Upper lobe of left lung (tissue), 6 donors: ENCODE measurements at places on chromosomes 11 and 22. TPM values are rescaled to one million over a fixed set of nuclear protein-coding genes. Genes with fewer than 3 reads are reported as not detected.

WNT7B gene
- total RNA-seq = 13.4 TPM

F2 gene
- not detected for total RNA-seq

LRRC32 gene
- total RNA-seq = 41.3 TPM

OR52I2 gene
- not detected for total RNA-seq

RBX1 gene
- 14.6 TPM for total RNA-seq

PRODH gene
- total RNA-seq = 37.1 TPM

OR8B4 gene
- not detected for total RNA-seq

DNA sequence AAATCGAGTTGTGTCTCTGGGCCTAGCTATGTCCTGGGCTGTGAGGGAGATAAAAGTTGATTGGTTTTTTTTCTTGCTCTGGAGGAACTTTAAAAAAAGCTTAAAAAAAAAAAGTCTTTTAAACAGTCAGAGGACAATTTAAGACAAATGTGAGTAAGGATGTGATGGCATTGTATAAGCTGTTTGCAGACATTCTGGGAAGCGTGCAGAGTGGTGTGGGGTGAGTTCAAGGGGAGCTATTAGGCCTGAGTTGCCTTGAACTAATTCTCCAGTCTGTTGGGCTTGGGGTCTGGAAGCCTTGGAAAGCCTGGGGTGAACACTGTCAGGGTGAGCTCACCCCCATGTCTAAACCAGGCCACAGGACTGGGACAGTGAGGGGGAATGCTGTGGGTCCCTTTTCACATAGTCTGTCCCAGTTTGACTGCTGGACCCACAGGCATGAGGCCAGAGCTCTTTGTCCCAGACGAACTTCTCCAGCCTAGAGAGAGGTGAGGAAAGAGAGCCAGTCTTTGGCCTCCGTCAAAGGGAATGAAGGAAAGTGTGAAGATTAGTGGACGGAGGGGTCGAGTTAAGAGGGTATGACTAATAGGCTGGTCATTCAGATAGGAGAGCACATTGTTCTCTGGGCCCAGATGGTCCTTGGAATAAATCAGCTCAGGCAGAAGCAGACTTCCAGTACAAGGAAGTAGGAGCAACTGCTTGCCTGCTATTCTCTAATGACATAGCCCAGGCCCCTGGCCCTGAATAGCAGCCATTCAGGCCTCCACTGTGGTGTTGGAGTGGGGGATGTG lies 76.4 kb upstream of the NNMT start:
- peaks cover 41% of the 10 kb centered on the region for H3K36me3 ChIP-seq
- H3K27me3 ChIP-seq = no peaks in the 10 kb centered on the region
- H3K27ac ChIP-seq = peak overlapping the region; percentile 65
- no peak overlapping the region for H3K4me3 ChIP-seq
- no peak for DNase-seq

- H3K27ac ChIP-seq = no peak overlapping the region
- H3K4me3 ChIP-seq = no peak overlapping the region
- no peaks in the 10 kb centered on the region for H3K36me3 ChIP-seq
- no peaks in the 10 kb centered on the region for H3K4me1 ChIP-seq
- no peaks in the 10 kb centered on the region for H3K27me3 ChIP-seq
These were observed 403.2 kb upstream of the DDI1 start for GRCh38 chr11:103633068-103633788.

DNA sequence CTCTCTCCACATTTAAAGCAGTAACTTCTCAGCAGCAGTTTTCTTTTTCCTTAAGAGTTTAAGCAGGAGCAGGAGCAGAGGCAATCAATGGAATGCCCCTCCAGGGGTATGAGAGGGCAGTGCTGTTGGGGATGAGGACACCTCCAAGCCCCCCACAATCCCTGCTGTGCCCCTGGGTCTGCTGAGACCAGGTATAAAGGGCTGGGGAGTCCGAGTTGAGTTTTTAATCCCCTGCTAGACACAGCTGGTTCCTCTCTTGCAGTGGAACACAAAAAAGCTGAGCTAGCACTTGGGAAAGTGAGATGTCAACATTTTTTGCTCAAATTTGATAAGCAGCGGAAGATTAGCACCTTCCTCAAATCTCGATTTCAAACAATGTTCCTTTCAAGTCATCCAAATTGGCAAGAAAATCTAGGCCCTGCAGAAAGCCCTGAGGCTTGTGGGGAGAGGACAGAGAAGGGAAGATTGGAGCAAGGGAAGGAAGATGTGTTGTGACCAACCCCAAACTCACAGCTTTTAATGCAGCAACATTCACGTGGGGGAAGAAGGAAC lies 581.9 kb downstream of the SOX6 start:
- no peaks in the 10 kb centered on the region for H3K36me3 ChIP-seq
- no peak for DNase-seq
- no peaks in the 10 kb centered on the region for H3K4me1 ChIP-seq
- H3K27me3 ChIP-seq = no peaks in the 10 kb centered on the region
- H3K4me3 ChIP-seq = no peak overlapping the region

- no peaks in the 10 kb centered on the region for H3K27me3 ChIP-seq
- H3K4me1 ChIP-seq = peaks cover 46% of the 10 kb centered on the region
- H3K36me3 ChIP-seq = no peaks in the 10 kb centered on the region
- peak overlapping the region; percentile 93 for H3K27ac ChIP-seq
These were observed 28.4 kb downstream of the SUSD2 start for GRCh38 chr22:24209687-24210086.

- no peak overlapping the region for H3K4me3 ChIP-seq
- DNase-seq = no peak
- H3K27ac ChIP-seq = no peak overlapping the region
- peaks cover 9% of the 10 kb centered on the region for H3K4me1 ChIP-seq
- no peaks in the 10 kb centered on the region for H3K27me3 ChIP-seq
These were observed 7.0 kb downstream of the SERHL2 start for GRCh38 chr22:42560781-42561180.

DNA sequence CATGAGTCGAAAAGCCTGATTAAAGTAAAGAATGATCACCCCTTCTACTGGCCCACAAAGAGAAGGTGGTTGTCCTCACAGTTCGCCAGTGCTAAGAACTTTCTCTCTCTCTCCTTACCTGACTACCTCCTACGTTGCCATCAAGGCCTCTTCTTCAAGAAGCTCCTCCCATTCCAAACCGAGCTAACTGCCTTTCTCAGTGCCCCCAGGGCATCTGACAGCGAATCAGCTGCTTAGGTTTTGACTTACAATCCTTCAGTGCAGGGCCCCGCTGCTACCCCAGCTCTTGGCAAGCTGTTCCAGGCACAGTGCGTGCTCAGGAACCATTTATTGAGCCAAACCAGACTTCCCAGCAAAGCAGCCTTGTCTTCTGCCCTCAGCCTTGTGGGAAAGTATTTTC lies 5.8 kb downstream of the VSTM5 start:
- no peaks in the 10 kb centered on the region for H3K36me3 ChIP-seq
- no peak overlapping the region for H3K27ac ChIP-seq
- no peaks in the 10 kb centered on the region for H3K27me3 ChIP-seq
- DNase-seq = no peak
- no peaks in the 10 kb centered on the region for H3K4me1 ChIP-seq
- H3K4me3 ChIP-seq = no peak overlapping the region

DNA sequence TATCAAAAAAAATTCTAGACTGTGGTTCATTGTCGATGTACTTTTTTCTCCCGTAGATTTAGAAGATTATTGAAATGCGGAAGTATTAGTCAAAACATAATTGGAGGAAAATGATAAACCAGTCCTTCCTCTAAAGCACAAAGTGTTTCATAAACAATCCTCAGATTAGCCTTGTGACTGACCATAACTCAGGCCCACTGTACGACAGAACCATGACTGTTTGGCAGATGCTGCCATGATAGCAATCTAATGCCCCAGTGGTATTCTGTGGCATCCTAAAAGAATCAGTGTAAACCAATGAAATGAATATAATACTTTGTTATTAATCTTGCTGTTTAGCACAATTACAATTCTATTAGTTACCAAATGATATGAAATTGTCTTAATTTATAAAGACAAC lies 127.0 kb upstream of the CTSC start:
- no peak overlapping the region for H3K4me3 ChIP-seq
- H3K36me3 ChIP-seq = no peaks in the 10 kb centered on the region
- no peak overlapping the region for H3K27ac ChIP-seq
- no peaks in the 10 kb centered on the region for H3K27me3 ChIP-seq
- DNase-seq = no peak

DNA sequence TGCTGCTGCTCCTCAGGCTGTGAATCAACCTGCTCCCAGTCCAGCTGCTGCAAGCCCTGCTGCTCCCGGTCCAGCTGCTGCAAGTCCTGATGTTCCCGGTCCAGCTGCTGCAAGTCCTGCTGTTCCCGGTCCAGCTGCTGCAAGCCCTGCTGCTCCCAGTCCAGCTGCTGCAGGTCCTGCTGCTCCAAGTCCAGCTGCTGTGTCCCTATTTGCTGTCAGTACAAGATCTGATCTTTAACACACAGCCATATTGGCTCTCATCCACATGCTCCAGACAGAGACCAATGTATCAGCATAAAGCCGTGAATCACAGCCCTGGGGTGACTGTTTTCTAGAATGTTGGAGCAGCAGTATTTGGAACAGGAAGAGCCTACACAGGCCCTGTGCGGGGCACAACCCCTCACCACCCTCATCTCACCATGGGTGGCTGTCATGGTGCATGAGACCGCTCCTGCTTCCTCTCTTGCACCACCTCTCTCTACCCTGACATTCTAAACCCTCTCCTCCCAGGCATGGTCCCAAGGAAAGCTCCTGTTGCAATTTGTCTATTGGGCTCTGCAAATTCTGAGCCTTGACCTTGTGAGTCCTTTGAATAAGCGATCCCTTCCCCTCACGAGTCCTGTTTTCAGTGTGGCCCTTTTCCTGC lies 3.5 kb downstream of the KRTAP5-10 start:
- H3K27me3 ChIP-seq = no peaks in the 10 kb centered on the region
- H3K4me1 ChIP-seq = no peaks in the 10 kb centered on the region
- H3K27ac ChIP-seq = no peak overlapping the region
- H3K4me3 ChIP-seq = no peak overlapping the region
- DNase-seq = peak; percentile 47
- H3K36me3 ChIP-seq = no peaks in the 10 kb centered on the region

GRCh38 chr11:97544431-97544830 lies 1154.6 kb downstream of the JRKL start:
- no peak overlapping the region for H3K27ac ChIP-seq
- H3K4me1 ChIP-seq = no peaks in the 10 kb centered on the region
- no peak overlapping the region for H3K4me3 ChIP-seq
- no peaks in the 10 kb centered on the region for H3K27me3 ChIP-seq

- DNase-seq = no peak
- H3K4me3 ChIP-seq = no peak overlapping the region
These were observed 42.6 kb downstream of the SC5D start for GRCh38 chr11:121334973-121335710.

DNA sequence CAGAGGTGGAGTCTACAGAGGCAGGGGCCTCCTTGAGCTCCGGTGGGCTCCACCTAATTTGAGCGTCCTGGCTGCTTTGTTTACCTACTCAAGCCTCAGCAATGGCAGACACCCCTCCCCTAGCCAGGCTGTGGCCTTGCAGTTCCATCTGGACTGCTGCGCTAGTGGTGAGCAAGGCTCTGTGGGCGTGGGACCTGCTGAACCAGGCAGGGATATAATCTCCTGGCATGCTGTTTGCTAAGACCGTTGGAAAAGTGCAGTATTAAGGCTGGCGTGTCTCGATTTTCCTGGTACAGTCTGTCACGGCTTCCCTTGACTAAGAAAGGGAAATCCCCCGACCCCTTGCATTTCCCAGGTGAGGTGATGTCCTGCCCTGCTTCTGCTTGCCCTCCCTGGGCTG lies 77.7 kb downstream of the GDPD4 start:
- H3K4me3 ChIP-seq = no peak overlapping the region
- H3K36me3 ChIP-seq = no peaks in the 10 kb centered on the region
- no peaks in the 10 kb centered on the region for H3K4me1 ChIP-seq
- H3K27ac ChIP-seq = no peak overlapping the region
- no peak for DNase-seq

DNA sequence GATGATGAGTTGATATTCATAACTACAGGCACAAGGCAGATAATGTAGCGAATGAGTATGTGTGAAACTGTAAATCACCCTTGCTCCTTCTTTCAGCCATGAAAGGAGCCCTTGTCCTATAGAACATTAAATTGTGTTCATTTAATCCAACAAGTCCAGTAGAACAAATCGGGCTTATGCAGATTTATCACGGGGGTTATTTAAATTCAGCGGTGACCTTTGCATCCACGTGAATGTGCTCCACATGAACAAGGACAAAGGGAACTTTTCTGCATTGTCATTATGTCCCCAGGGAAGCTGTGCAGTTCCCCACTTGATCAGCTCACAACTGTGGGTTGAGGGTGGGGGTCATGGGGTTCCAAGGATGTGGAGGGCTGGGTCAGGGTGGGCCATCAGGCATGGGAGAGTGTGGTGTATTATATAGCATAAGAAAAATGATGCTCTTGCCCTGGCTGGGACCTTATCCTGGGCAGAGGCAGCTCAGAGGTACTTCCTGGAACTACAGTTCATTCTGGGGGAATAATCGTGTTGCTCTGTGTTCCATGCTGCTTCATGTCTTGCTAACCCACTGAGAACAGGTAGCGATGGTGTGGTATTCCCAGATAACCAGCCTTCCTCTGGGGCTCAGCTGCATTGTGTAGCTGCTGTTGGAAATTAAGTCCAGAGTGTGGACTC lies 306.6 kb downstream of the FAT3 start:
- H3K4me3 ChIP-seq = no peak overlapping the region
- H3K36me3 ChIP-seq = no peaks in the 10 kb centered on the region
- H3K27me3 ChIP-seq = no peaks in the 10 kb centered on the region
- no peak overlapping the region for H3K27ac ChIP-seq
- H3K4me1 ChIP-seq = no peaks in the 10 kb centered on the region

DNA sequence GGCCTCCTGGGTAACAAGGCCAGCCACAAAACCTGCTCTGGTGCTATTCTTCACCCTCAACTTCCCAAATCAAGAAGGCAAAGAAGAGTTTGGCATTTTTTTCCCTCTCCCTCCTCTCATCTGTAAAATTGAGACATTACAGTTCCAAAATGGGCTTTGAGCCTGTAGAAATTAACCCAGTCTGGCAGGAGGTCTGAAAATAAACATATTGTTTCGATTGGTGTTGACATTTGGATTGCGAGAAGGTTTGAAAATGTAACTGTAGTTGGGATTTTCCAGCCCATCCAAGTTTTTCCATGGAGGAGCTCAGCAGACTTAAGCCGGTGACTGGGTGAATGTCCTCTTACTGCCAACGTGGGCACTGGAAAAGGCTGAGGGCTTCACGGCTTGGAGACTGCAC lies 35.0 kb upstream of the ALX4 start:
- H3K4me3 ChIP-seq = no peak overlapping the region
- H3K4me1 ChIP-seq = no peaks in the 10 kb centered on the region
- H3K27ac ChIP-seq = no peak overlapping the region
- DNase-seq = no peak
- H3K36me3 ChIP-seq = no peaks in the 10 kb centered on the region

DNA sequence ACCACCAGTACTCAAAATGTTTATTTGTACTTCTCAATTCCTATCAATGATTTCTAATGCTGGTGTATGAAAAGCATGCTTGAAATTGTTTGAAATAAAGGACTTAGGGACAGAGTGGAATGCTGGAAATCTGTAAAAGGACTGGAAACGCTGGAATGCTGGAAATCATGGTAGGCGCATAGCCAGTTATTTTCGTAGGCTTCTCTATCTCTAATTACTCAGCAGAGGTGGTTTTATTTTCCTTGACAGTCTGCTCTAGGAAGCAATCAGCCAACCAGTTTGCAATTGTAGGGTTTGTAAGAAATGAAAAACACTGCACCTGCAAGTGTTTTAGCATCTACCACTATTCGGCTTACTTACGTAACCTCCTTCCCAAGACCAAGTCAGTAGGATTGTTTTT lies 788 bp downstream of the LIN7C start:
- H3K27ac ChIP-seq = peak overlapping the region; percentile 89
- no peak for DNase-seq
- peaks cover 6% of the 10 kb centered on the region for H3K36me3 ChIP-seq
- peak overlapping the region; percentile 57 for H3K4me3 ChIP-seq
- peaks cover 40% of the 10 kb centered on the region for H3K4me1 ChIP-seq

GRCh38 chr11:93663021-93663420 lies 1.5 kb downstream of the CEP295 start:
- no peak overlapping the region for H3K4me3 ChIP-seq
- H3K36me3 ChIP-seq = no peaks in the 10 kb centered on the region
- peaks cover 9% of the 10 kb centered on the region for H3K4me1 ChIP-seq
- no peak for DNase-seq
- H3K27ac ChIP-seq = no peak overlapping the region
- H3K27me3 ChIP-seq = no peaks in the 10 kb centered on the region
